Upper lobe of left lung (tissue), 6 donors: ENCODE measurements at places on chromosomes 5 and 9.
A peak's percentile ranks its signal among the peaks of the same experiment; 100 is the strongest.

- no peak overlapping the region for H3K4me3 ChIP-seq
- no peaks in the 10 kb centered on the region for H3K27me3 ChIP-seq
- no peak overlapping the region for H3K27ac ChIP-seq
- H3K4me1 ChIP-seq = no peaks in the 10 kb centered on the region
Measured at GRCh38 chr9:101634741-101635409, 40.1 kb upstream of the PPP3R2 start.

DNA sequence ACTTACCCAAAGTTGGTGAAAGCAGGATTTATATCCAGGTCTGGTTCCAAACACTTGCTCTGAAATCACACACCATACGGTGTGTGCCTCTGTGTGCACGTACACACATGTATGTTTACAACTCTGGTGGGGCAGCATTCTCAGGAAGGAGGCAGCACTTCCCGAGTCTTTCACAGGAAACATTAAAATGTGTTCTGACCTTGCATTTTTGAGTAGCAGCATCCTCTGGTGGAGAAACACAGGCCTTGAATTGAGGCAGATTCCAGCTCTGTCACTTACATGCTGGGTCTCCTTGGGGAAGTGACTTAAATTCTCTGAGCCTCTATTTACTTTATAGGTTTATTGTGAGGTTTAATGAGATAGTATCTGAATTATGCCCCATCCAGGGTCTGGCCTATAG, 126.4 kb downstream of the RGS3 start:
- no peak for DNase-seq
- H3K4me1 ChIP-seq = peaks cover 78% of the 10 kb centered on the region
- H3K36me3 ChIP-seq = peaks cover 24% of the 10 kb centered on the region
- no peak overlapping the region for H3K4me3 ChIP-seq
- H3K27me3 ChIP-seq = no peaks in the 10 kb centered on the region
- peak overlapping the region; percentile 80 for H3K27ac ChIP-seq

DNA sequence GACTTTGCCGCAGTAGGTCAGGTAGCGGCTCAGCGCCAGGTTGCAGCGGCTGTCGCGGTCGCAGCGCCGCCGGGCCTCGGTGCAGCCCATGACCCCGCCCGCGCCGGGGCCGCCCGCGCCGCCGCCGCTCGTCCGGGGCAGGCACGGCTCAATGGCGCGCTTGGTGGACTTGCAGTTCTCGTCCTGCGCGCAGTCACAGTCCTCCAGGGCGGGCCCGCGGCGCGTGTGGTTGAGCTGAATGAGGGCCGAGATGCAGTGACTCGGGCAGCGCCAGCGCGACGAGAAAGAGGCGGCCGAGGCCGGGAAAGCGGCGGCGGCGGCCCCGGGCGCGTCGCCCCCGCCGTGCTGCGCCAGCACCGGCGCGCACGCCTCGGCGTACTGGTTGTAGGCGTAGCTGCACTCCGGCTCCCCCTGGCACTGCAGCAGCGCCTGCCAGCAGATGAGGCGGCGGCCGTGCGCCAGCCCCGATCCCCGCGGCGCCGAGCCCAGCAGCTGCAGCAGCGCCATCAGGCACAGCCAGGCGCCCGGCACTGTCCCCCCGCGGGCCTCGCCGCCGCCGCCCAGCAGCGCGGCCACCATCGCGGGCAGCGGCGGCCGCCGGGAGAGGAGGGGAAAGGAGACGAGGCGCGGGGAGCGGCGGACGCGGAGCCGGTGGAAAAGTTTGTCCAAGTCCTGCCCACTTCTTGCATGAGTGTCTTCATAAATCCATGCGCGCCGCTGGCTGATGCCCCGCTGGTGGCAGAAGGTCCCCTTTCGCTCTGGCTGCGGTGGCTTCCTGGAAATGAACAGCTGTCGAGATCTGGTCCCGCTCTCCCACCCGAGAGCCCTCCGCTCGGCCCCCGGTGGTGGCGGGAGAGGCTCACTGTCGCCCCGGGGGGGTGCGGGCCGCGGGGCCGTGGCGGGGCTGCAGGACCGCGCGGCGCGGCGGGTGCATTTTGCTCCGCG, 833 bp downstream of the GAS1 start:
- peak; percentile 26 for DNase-seq
- H3K4me3 ChIP-seq = peak overlapping the region; percentile 79
- no peaks in the 10 kb centered on the region for H3K36me3 ChIP-seq
- H3K4me1 ChIP-seq = peaks cover 23% of the 10 kb centered on the region
- H3K27ac ChIP-seq = peak overlapping the region; percentile 77

DNA sequence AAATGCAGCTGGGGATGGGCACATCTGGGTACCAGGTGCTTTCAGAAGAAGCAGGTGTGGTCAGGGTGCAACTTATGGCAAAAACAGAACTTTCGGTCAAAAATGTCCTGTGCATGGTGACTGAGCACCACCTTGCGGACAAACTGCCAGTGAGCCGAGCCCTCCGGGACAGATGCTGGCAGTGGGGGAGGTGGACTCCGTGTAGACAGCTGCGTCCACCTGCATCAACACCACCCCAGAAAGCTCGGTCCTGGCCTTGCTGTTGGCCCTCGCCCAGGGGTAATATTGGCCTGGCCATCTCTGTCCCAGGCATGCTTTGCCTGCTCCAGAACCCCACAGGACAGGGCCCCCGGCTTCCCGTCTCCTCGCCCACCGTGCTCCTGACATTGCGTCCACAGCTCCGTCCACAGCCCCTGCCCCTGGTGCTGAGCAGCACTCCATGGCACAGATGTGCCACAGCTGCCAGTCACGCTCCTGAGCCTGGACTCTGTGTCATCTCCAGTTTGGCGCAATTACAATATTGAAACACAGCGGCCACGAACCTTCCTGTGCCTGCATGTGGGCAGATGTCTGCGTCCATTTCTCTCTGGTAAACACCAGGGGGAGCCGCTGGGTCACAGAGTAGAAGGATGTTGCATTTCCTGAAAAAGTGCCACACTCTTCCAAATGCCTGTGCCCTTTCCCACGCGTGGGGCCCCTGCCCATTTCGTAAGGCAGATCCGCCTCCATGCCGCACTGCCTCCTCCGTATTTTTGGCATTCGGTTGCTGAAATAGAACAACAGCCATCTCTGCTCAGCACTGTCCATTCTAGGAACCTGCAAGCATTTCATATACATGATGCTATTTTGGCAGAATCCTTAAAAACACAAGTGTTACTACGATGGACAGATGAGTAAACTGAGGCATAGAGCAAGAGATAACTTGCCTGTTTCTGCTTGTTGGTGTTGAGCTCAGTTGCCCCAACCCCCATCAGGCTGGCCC, 33.4 kb upstream of the SLC6A19 start:
- H3K27ac ChIP-seq = no peak overlapping the region
- H3K4me1 ChIP-seq = peaks cover 6% of the 10 kb centered on the region
- no peaks in the 10 kb centered on the region for H3K27me3 ChIP-seq
- H3K4me3 ChIP-seq = no peak overlapping the region

- no peaks in the 10 kb centered on the region for H3K27me3 ChIP-seq
- no peaks in the 10 kb centered on the region for H3K4me1 ChIP-seq
- no peaks in the 10 kb centered on the region for H3K36me3 ChIP-seq
- no peak overlapping the region for H3K4me3 ChIP-seq
- DNase-seq = no peak
Measured at GRCh38 chr9:79334711-79335110, 237.1 kb upstream of the TLE4 start.
